Effector memory CD4-positive, alpha-beta T cell (primary cell): ENCODE measurements at places on chromosomes 11 and 22.
A peak's percentile ranks its signal among the peaks of the same experiment; 100 is the strongest.

DNA sequence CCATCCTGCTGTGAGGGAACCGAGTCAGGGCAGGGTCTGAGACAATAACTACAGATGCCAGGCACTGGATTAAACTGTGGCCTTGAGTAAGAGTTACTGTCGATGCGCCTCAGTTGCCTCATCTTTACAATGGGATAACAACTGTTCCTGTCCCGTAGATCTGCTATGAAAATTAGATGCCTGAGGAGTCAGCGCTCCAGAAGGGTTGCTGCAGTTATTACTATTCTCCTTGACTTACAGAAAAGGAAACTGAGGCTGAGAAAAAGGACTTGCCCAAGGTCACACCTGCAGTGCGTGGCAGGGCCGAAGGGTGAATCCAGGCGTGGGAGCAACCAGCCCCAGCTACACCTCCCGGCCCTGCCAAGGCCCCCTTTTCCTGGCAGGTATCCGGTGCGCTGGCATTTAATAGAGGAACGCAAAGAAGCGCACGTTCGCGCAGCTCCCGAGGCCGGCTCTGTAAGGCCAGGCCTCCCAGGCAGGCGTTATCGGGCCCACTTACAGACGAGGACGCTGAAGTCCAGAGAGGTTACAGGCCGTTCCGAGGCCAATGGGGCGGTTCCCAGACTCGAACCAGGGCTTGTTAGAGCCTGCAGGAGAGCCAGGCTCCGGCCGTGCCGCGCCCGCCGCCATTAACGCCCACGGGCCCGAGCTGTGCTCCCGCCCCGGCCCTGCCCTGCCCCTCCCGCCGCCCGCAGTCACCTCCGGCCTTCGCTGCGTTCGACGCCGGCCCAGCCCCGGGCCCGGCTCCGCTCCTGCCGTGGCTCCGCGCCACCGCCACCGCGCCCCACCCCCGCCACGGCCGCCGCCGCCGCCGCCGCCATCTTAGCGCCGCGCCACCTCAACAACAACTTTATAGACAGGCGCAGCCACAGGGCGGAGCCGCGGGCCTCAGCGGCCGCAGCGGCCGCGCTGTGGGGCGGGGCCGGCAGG, at the start of gene C11orf68:
C11orf68 (minus strand) TSS at position 852 of the 930 bp plus-strand sequence; CDS start at position 821, 31 bp downstream.
- DNase-seq, result no peak

GRCh38 chr11:121895919-121896318, 220.1 kb downstream of the BLID start:
- no peak for DNase-seq

- DNase-seq, result peak; percentile 44
These were observed 41.0 kb upstream of the PRDM11 start for GRCh38 chr11:45105233-45105983.

- DNase-seq, result no peak
These were observed 22.2 kb upstream of the CTSD start for GRCh38 chr11:1785749-1786413.

DNA sequence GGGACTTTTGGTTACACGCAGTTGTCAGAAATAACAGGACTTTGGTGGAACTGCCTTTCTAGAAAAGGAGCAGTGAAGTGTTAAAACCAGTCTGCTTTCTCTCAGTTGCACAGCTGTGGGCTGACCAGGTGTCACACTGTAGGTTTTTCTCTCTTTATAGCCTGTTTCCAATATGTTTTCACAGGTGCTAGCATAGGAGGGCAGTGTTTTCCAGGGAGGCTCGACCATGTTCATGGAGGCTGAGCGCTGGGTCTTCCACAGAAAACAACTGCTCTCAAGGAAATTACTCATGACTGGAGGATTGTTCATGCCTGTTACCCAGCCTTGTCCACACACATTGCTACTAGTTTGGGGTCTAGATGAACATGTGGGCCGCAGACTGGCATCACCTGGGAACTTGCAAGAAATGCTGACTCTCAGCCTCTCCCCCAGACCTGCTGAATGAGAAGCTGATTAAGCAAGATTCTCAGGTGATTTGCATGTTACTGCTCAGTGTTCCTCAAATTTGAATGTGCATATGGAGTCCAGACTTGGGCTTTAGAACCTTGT, 157.7 kb downstream of the MAML2 start:
- DNase-seq, result no peak

GRCh38 chr11:13784855-13785254, 116.4 kb downstream of the FAR1 start:
- DNase-seq, result no peak

DNA sequence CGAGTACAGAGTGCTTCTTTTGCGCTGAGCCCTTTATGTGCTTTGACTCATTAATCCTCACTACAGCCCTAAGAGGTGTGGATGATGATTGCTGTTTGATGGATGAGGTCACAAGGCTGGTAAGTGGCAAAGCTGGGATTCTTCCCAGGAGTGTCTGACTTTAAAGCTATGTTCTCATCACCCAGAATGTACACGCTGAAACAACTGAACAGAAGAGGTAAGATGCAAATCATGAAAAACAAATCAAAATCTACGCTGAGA, 37.7 kb upstream of the CREB3L1 start:
- DNase-seq, result no peak

DNA sequence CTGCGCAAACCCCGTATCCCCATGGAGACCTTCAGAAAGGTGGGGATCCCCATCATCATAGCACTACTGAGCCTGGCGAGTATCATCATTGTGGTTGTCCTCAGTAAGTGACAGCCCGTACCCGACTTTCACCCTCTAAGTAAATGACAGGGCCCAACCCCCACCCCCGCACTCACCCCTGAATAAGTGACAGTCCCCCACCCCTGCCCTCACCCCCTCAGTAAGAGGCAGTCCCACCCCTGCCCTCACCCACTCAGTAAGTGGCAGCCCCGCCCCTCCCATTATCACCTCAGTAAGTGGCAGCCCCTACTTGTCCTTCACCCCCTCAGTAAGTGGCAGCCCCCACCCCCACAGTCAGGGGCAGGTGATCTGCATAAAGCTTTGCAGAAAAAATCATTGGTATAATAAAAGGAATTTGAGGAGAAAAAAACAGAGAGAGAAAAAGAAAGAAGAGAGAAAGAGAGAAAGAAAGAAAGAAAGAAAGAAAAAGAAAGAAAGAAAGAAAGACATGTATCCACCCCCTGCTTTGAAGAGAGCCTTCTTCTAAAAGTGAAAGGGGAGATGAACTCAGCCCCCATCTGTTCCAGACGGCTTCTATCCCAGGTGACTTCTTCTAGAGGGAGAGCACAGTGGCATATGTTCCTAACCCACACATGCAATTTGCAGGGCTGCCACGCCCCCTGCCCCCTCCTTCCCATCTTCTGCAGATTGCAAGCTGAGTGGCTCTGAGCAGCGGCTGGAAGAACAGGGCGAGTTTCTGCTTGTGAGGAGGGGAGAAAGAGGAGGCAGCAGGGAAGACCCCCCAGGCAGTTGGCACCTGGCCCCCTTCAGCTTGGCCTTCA, 12.5 kb upstream of the SMIM35 start:
- no peak for DNase-seq

DNA sequence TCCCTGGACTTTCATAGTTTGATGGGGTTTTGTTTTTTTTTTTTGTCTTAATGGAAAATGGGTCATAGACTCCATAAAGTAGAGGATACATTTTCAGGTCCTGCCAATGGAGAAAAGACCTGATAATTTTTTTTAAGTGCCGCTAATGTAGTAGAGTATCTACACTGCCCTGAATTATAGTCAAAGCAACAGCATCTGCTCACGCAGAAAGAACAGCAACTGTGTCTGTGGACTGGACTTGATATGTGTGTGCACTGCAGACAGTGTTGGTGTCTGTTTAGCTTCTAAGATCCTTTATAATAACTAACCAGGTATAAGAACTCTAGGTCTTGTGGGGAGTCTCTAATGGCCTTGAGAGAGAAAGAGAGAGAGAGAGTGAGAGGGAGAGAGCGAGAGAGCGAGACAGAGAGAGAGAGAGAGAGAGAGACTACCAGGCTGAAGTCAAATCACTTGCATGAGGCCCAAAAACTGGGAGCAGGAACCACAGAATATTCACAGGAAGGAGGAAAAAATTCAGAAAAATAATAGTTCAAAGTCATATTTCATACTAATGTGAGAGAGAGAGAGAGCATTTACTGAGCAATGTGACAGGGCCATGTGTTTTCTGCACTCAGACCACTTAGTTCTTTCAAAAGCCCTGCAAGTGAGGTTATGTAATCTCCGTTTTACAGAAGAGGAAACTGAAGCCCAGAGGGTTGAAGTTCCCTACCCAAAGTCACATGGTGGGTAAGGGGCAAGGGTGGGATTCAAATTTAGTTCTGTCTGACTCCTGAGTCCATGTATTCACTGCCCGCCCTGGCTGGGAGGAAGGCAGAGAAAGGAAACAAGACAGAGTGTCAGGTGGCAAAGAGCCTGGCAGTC, 8.6 kb upstream of the MIAT start:
- DNase-seq, result no peak

DNA sequence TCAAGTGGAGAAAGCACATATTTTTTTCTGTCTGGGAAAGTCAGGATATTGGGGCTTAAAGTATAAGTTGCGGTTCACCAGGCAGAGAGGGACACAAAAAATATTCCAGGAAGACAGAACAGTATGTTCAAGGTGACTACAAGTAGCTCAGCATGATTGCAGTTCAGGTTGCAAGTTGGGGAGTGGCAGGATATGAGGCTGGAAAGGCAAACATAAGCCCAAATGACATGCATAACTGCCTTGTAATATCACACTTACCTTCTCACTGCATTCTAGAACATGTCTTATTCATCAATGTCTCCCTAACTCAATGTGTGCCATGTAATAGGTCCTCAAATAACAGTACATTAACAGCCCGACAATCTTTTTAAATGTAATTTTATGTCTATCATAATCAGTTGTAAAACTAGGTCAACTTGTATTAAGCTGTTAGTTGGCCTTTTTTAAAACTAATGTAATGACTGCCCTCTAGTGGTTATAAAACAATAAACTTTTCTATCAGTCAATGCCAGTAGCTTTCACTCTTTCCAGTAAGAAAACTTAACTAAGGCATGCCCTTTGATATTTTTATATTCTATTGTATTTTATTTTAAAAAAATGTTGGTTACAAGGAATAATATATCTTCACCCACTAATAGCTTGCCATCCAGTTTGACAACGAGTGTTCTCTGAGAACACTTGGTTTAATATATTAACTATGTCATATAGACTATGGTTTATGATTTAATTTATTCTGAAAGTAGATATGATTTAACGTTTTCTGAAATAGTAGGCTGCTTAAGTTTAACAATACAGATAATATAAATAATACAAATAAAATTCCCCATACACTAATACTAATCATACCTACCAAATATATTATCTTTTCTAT, 39.4 kb upstream of the CFAP300 start:
- DNase-seq, result no peak

DNA sequence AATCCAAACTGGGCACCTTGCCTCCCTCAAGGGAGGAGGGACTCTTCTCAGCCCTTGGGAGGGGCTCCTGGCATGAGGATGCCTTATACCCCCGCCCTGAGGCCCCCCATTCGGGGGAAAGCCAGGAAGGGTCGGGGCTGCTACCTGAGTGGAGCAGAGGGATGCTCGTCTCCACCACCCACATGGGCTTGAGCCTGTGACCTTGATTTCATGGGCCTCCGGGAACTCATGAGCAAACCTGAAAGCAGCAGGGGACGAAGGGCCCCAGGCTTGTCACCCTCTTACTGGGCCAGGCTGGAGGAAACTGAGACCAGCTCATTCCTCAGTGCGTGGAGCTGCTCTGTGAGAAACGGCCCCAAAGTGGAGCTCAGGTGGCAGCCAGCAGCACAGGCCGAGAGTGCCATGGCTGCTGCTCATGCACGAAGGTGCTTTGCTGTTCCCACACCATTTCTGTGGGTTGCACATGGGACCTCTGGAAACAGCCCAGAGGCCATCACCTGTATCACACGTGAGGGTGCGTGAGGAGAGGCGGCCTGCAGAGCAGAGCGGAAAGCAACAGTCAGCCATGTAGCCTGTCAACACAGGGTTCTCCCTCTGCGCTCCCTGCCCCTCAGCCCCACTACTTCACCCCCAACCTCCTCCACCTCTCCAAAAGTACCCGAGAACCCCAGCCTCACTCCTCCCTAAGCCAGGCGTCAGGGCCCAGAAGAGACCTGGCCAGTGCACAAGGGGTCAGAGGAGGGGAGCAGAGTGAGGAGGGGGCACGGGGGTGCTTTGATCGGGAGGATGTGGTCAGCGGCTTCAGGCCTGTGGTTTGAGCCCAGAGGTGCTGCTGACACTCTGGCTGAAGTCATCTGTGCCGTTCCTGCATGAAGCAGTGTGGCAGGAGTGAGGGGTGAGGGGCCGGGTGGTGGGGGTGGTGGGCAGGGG, 14.1 kb upstream of the IL2RB start:
- no peak for DNase-seq

GRCh38 chr11:33692541-33692940, 8.1 kb downstream of the C11orf91 start:
- no peak for DNase-seq

GRCh38 chr11:132994966-132995365, 537.3 kb downstream of the OPCML start:
- DNase-seq, result no peak

- no peak for DNase-seq
These were observed 88.8 kb downstream of the UBASH3B start for GRCh38 chr11:122744357-122744756.

- DNase-seq, result no peak
These were observed 76.0 kb downstream of the ST3GAL4 start for GRCh38 chr11:126431401-126432064.

- no peak for DNase-seq
These were observed 57.1 kb upstream of the OLFML1 start for GRCh38 chr11:7428196-7428595.

DNA sequence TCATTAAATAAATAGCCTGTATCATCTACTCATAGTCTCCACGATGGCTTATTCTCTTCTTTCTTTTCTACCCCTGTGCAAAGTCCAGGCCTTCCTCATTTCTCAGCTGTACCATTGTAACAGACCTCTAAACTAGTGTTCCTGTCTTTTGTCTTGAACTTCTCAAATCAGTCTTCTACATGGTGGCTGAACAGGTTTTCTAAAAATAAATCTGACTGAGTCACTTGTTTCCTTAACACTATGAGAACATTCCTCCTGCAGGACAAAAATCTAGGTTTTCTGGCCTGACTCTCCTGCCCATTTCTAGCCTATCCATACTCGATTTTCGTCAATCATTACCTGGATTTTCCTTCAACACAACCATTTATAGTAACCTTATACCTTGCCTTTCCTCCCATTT, 1080.8 kb upstream of the TENM4 start:
- DNase-seq, result no peak

DNA sequence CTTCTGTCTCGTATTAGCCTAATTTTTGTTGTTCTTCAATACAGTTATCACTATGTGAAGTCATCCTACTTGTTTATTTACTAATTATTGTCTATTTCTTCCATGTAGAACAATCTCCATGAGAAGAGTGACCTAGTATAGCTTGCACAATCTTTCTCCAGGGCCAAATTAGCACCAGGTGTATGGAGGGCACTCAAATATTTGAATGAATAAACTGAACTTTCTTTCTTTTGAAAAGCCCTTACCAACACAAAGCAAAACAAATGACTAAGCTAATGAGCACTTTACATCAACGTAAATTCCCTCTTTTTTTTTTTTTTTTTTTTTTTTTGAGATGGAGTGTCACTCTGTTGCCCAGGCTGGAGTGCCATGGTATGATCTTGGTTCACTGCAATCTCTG, 34.2 kb downstream of the ABTB2 start:
- DNase-seq, result no peak

DNA sequence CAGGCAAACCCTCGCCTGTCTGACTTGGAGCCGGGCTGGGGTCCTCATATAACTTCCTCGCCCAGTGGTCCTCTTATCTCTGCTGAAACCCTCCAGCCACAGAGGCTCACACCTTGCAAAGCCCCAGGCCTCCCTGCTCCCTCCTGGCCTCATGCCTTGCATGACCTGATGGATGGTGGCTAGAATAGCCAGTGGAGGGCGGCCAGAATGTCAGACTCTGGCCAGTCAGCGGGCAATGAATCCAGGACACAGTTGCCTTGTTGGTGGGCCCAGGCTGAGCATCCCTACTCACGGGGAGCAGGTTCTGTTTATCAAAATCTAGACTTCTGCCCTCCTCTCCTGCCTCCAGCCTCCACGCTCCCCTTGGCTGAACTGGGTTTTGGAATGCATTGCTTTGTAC, 69.1 kb upstream of the WNT11 start:
- no peak for DNase-seq
